ENCODE measurements at places on chromosomes 16 and 17.

GRCh38 chr16:2009164-2009711 is 383 bp downstream of the ZNF598 start:
- DNase-seq, result no peak

DNA sequence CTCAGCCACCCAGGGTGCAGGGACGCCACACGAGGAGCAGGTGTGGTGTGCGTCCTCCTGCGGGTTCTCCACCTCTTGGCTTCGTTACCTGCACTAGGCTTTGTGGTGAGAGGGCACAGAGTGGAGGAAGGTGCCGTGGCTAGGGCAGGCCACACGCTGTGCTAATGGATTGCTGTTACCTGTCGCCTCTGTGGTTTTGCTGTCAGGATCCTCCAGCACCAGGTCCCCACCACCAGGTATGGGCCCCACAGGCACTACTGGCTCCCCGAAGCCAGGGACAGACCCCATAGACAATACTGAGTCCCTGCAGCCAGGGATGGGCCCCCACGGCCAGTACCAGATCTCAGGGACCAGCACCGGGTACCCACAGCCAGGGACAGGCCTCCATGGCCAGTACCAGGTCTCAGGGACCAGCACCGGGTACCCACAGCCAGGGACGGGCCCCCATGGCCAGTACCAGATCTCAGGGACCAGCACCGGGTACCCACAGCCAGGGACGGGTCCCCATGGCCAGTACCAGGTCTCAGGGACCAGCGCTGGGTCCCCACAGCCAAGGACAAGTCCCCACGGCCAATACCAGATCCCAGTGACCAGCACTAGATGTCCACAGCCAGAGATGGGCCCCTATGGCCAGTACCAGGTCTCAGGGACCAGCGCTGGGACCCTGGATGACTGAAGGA is 315.6 kb downstream of the SEC14L1 start:
- no peak for DNase-seq

DNA sequence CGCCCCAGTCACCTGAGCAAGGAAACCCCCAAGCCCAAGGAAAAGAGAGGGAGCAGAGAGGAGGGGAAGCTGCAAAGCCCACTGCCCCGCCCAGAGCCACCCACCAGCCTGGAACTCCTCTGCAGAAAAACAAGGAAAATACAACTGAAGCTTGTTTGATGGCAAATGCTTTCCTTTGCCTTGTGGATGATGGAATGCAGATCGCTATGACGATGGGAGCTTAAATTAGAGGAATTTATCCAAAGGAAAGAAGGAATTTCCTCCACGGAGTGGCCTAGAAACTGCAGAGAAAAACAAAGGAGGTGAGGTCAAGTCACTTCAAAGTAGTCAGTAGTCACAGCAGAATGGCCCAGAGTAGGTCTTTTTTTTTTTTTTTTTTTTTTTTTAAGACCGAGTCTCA is 31.5 kb upstream of the ASGR2 start:
- DNase-seq, result no peak

DNA sequence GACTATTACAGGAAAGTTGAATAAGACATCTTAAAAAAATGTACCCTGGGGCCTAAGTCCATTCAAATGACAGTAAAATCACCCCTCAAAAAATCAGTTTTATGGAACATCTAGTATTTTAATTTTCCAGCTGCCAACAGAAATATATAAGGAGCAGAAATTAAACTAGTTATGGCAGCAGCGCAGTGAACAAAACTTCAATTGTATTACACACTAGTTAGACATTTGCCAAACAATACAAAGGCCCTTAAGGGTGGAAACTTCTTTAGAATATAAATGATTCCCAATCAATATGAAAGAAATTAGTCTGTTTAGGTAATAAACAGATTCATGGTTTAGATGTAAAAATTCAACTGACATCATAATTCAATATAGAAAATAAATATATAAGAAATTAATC is 18.1 kb upstream of the RFFL start:
- no peak for DNase-seq

All from NCI-H446 treated with DMSO at 0.1 percent for 48 hours (cell line).